ENCODE measurements at places on chromosomes 12 and 14.

- no peak overlapping the region for H3K4me3 ChIP-seq
- H3K27ac ChIP-seq, result no peak overlapping the region
- H3K27me3 ChIP-seq, result no peaks in the 10 kb centered on the region
- no peaks in the 10 kb centered on the region for H3K36me3 ChIP-seq
Measured at GRCh38 chr14:29370024-29370423, 557.6 kb downstream of the PRKD1 start.

- H3K4me3 ChIP-seq, result no peak overlapping the region
- no peaks in the 10 kb centered on the region for H3K27me3 ChIP-seq
- H3K27ac ChIP-seq, result no peak overlapping the region
- H3K36me3 ChIP-seq, result no peaks in the 10 kb centered on the region
Measured at GRCh38 chr12:93957168-93957567, 191.2 kb upstream of the PLXNC1 start.

- no peak for DNase-seq
- no peak overlapping the region for H3K27ac ChIP-seq
- H3K36me3 ChIP-seq, result peaks cover 26% of the 10 kb centered on the region
- no peak overlapping the region for H3K4me3 ChIP-seq
Measured at GRCh38 chr14:104707608-104708595, 16.1 kb upstream of the ADSS1 start.

GRCh38 chr14:20687362-20688166 lies 1.0 kb upstream of the ANG start:
- no peaks in the 10 kb centered on the region for H3K36me3 ChIP-seq
- DNase-seq, result no peak
- H3K4me3 ChIP-seq, result no peak overlapping the region
- H3K27ac ChIP-seq, result no peak overlapping the region

DNA sequence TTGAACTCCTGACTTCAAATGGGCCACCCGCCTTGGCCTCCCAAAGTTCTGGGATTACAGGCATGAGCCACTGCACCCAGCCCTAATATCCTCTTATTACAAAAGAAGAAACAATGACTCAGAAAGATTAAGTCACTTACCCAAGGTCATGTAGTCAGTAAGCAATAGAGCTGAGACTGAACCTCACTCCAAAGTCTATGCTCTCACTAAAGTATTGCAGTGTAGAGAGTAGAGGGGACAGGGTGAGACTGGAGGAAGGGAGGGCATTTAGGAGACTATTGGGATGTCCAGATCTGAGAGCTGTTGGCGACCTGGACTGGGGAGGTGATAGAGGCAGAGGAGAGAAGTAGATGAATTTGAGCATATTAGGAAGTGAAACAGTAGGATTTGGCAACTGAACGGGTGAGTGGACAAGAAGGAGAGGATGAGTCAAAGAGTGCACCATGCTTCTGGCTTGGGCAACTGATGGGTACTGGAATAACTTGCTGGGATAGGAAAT lies 11.8 kb downstream of the P2RX7 start:
- no peak for DNase-seq
- H3K4me1 ChIP-seq, result peaks cover 26% of the 10 kb centered on the region
- peaks cover 15% of the 10 kb centered on the region for H3K36me3 ChIP-seq
- H3K27ac ChIP-seq, result peak overlapping the region; percentile 70
- no peaks in the 10 kb centered on the region for H3K27me3 ChIP-seq
- H3K4me3 ChIP-seq, result peak overlapping the region; percentile 36

GRCh38 chr12:131287938-131288764 lies 334.4 kb downstream of the ADGRD1 start:
- no peaks in the 10 kb centered on the region for H3K36me3 ChIP-seq
- H3K4me1 ChIP-seq, result peaks cover 6% of the 10 kb centered on the region
- no peak overlapping the region for H3K4me3 ChIP-seq
- no peak overlapping the region for H3K27ac ChIP-seq
